ENCODE measurements at places on chromosomes 12 and 14. TPM values are rescaled to one million over a fixed set of nuclear protein-coding genes. Genes with fewer than 3 reads are reported as not detected.

The SIRT4 gene
- total RNA-seq: 0.88 TPM

- DNase-seq: no peak
Observed at GRCh38 chr12:119153477-119154434, 25.0 kb upstream of the HSPB8 start.

DNA sequence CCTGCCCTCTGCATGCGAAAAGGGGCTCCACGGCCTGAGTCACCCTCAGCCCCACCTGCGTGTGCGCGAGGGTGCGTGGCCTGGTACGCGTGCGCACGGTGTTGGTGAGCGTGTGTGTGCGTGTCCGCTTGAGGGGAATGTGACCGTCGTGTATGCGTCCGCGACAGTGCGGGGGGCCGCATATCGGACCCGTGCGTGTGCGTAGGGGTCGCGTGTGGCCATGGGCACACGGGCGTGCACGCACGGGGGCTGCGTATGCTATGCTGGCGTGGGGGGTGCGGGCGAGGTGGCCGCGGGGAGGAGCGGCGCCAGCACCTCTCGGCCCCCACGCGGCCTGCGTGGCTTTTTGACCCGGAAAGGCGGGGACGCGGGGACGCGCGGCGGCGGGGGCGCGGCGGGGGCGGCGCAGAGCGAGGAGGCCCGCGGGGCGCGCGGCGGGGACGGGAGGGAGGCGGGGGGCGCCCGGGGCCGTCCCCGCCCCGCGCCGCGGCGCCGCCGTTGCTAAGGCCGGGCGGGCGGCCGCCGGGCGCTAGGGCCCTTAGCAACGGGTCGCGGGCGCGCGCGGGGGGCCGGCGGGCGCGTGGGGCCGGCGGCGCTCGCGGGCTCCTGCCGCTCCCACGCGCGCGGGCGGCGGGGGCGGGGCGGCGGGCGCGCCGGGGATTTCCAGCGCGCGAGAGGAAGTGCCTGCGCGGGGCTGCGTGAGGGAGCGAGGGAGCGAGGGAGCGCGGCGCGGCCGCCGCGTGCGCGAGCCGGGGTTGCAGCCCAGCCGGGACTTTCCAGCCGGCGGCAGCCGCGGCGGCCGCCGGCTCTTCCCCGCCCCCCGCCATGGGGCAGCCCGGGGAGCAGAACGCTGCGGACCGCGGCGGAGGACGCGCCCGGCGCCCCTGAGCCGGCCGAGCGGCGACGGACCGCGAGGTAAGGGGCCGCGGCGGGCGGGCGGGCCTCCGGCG is at the start of gene TRAF3:
TRAF3 (plus strand) TSS at position 689 of the 950 bp plus-strand sequence. CDS start 92,753 bp downstream, outside the sequence.
- DNase-seq: no peak

DNA sequence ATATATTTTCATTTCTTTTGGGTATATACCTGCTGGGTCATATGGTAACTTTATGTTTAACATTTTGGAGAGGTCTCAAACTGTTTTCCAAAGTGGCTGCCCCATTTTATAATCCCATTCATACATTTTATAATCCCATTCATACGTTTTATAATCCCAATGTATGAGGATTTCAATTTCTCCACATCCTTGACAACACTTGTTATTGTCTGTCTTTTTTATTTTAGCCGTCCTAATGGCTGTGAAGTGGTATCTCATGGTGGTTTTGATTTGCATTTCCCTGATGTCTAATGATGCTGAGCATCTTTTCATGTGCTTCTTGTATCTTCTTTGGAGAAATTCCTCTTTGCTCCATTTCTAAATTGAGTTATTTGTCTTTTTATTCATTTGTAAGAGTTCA is 6.7 kb upstream of the CFL2 start:
- DNase-seq: no peak

Measured in glomerular endothelial cell (primary cell).